Natural killer cell treated with Interleukin-12 subunit alpha and Interleukin-12 subunit beta and Interleukin-15 and Interleukin-18, amount 100 ng/mL, for 72 hours (primary cell): ENCODE measurements at places on chromosomes 7 and 10. TPM values are rescaled to one million over a fixed set of nuclear protein-coding genes. Genes with fewer than 3 reads are reported as not detected.

- H3K4me3 ChIP-seq, result peak overlapping the region; percentile 70
- no peak overlapping the region for H3K27ac ChIP-seq
- peaks cover 87% of the 10 kb centered on the region for H3K4me1 ChIP-seq
- H3K36me3 ChIP-seq, result peaks cover 44% of the 10 kb centered on the region
- no peaks in the 10 kb centered on the region for H3K27me3 ChIP-seq
Measured at GRCh38 chr10:11227103-11227502, 209.4 kb downstream of the CELF2 start.

GRCh38 chr10:14129770-14130169, 201.0 kb downstream of the FRMD4A start:
- H3K36me3 ChIP-seq, result no peaks in the 10 kb centered on the region
- no peak overlapping the region for H3K4me3 ChIP-seq
- peaks cover 14% of the 10 kb centered on the region for H3K27me3 ChIP-seq

- no peak overlapping the region for H3K27ac ChIP-seq
- H3K4me1 ChIP-seq, result no peaks in the 10 kb centered on the region
- H3K36me3 ChIP-seq, result no peaks in the 10 kb centered on the region
Measured at GRCh38 chr10:23918839-23919238, 290.1 kb upstream of the KIAA1217 start.

Gene DRGX
- total RNA-seq, result not detected

GRCh38 chr10:109892117-109892516, 31.2 kb downstream of the XPNPEP1 start:
- H3K4me1 ChIP-seq, result peaks cover 49% of the 10 kb centered on the region
- peak overlapping the region; percentile 8 for H3K4me3 ChIP-seq
- DNase-seq, result no peak
- H3K27me3 ChIP-seq, result no peaks in the 10 kb centered on the region
- peaks cover 5% of the 10 kb centered on the region for H3K36me3 ChIP-seq
